ENCODE measurements at places on chromosomes 2 and 18.

- no peak for DNase-seq
Measured at GRCh38 chr2:109459485-109459884, 154.3 kb downstream of the SEPTIN10 start.

- DNase-seq = no peak
Measured at GRCh38 chr2:26034637-26034992, 731 bp downstream of the RAB10 start.

GRCh38 chr2:20235655-20236305, 10.8 kb upstream of the SDC1 start:
- DNase-seq = no peak

GRCh38 chr18:28411806-28412205, 234.9 kb upstream of the CDH2 start:
- DNase-seq = no peak

DNA sequence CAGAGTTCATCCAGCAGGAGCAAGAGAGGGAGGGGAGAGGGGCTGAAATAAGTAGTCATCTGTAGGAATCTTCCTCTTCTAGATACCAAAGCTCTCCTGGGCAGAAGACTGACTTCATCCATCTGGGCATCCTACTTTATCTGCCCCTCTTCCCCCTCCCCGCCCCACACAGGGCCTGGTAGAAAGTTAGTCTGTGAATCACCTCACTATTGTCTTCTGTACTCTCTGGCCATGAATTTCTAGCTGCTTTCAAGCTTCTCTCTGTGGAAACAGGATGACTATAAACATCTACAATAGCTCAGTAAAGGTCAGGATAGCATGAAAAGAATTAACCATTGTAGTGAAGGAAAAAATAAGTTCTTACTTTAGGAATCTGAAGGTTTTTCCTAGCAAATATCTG, 47.7 kb upstream of the RNU4ATAC start:
- no peak for DNase-seq

- DNase-seq = no peak
Measured at GRCh38 chr2:189913821-189914220, 129.6 kb downstream of the PMS1 start.

DNA sequence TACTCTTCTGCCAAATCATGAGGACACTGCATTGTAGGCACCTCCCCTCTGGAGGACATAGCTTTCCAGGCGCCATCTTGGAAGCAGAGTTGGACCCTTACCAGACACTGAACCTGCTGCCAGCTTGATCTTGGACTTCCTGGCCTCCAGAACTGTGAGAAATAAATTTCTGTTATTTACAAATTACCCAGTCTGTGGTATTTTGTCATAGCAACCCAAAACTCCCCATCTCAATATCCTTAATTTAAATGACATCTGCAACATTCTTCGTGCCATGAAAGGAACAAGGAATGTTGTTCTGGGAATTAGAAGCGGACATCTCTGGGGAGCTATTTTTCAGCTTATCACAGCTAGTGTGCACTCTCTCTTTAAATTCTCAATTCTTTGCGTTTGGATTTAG, 57.4 kb upstream of the CHRNA1 start:
- DNase-seq = no peak

- no peak for DNase-seq
Measured at GRCh38 chr18:61690418-61691138, 202.2 kb downstream of the RNF152 start.

DNA sequence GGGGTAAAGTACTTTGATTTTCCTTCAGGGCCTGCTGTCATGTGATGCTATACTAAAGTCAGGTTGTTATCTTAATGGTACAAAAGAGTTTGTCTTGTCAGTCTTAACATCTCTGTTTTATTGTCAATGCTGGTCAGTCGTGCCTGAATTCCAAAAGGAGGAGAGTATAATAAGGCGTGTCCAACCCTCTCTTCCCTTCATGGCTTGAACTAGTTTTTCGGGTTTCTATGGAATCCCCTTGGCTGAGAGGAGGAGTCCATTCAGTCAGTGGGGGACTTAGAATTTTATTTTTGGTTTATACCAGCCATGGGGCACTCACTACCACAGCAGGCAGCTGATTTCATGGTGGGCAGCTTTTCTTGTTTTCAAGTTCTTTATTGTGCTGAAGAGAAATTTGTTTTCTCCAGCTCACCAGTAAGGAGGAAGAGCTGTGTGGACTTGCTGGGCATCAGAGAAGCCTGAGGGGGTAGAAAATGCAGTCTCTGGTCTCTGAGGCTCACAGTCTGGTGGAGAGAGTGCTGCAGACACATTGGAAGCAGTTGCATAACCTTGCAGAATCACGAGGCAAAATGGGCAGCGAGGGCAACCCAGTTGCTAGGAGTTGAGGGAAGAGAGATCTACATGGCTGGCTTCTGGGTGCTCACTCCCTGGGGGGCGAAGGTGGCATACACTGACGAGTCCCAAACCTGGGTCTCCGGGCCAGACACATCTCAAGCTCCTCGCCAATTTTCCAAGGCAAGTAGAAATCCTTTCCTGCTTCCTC, 193.1 kb downstream of the ZBTB7C start:
- no peak for DNase-seq

DNA sequence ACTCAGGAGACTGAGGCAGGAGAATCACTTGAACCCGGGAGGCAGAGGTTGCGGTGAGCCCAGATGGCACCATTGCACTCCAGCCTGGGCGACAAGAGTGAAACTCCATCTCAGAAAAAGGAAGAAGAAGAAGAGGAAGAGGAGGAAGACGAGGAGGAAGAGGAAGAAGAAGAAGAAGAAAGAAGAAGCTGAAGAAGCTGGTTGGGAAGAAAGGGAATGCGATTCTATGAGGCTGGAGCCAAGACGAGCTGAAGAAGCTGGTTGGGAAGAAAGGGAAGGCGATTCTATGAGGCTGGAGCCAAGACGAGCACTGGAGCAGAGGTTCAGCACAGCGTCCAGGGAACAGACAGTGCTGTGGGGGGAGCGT, 30.3 kb upstream of the TAF1B start:
- no peak for DNase-seq

DNA sequence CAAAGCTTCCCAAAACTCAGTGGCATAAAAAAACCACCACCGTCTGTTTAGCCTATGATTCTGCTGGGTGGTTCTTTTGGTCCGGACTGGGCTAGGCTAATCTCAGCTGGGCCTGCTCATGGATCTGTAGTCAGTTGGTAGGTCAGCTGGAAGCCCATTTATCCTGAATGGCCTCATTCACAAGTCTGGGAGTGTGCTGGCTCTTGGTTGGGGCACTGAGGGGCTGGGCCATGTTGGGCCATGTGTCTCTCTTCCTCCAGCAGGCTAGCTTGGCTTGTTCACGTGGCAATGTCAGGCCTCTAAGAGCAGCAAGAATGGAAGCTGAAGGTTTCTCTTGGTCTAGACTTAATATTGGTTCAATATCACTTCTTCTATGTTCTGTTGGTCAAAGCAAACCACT, 95.7 kb upstream of the HS6ST1 start:
- DNase-seq = no peak

All from C1 segment of cervical spinal cord (tissue), 14 donors.